ENCODE measurements at places on chromosomes 3 and 15.

- DNase-seq = no peak
These were observed at the start of gene CFAP100 for GRCh38 chr3:126394179-126394976. CFAP100 (plus strand) TSS chr3:126394909; CDS start chr3:126396001, 1,092 bp downstream.

DNA sequence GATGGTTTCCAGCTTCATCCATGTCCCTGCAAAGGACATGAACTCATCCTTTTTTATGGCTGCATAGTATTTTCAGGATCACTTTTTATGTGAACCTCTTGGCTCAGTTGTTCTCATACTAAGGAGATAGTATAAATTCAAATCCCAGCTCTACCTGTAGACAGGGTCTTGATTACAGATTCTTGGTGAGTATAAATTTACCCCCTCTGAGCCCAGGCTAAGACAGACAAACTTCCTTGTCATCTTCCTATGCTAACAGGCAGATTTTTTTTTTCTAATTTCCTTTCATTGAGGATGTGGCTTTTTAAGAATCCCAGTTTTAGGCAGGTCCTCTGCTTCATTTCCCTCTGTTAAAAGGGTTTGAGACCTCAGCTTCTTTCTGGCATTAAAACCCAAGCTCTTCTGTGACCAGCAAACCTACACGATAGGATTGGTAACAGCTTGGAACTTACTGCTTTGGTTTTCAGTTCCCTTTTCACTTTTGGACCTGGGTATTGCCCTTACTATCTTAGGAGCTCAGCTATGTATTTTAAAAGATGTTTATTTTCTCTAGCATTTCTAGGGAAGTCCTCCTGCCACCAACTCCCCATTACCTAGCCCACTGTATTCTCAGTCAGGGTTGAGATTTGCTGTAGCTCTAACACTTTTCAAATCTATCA lies 72.5 kb downstream of the VPS8 start:
- no peak for DNase-seq

DNA sequence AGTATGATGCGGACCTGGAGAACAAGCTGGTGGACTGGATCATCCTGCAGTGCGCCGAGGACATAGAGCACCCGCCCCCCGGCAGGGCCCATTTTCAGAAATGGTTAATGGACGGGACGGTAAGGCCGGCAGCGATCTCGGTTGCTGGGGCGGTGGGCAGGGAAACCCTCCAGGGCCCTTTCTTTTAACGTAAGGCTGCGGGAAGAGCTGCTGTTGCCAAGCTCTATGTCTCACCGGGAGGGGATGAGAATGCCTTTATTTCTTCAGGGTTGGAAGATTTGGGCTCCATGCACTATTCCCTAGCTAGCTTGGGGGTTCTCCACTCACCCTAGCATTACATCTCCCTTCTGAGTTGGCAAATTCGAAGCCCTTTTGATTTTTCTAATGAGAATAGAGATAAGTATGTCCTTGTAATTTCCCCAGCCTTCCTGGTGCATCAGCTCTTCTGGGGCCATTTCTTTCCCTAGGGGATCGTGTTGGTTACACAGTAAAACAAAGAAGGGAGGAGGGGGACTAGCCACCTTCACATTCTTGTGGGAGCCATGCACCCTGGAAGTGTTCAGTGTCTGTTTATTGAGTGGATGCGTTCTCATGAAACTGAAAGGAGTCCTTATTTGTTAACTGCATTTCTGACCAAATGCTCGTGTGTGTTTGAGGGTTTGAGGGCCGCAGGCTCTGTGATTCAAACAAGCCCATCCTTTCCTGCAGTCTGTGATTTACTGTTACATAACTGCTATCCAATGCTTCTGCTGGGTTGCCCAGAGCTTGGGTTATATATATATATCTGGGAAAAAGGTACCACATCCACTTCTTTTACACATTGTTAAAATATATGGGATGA lies 982 bp downstream of the TAGLN3 start:
- no peak for DNase-seq

- DNase-seq = no peak
These were observed 161.3 kb upstream of the SLC2A2 start for GRCh38 chr3:171187706-171188290.

- no peak for DNase-seq
These were observed 32.8 kb downstream of the LINGO1 start for GRCh38 chr15:77599899-77600298.

DNA sequence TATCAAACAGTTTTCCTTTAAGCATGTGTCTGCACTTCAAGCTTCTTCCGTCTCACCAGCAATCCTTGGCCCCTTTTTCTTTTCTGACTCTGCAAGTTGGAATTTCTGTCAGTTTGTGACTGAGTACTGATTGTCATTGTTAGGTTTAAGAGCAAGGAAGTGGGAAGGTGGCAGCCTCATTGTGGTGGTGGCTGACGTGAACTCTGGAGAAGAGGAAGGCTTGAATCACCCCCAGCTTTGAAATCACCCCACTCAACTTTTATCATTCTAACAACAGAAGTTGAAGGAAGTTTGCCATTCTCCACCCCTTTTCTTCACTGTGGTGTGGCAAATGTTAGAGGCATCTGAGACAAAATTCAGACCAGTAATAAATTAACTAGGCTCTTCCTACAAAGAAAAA lies 231.6 kb upstream of the AGTR1 start:
- no peak for DNase-seq

DNA sequence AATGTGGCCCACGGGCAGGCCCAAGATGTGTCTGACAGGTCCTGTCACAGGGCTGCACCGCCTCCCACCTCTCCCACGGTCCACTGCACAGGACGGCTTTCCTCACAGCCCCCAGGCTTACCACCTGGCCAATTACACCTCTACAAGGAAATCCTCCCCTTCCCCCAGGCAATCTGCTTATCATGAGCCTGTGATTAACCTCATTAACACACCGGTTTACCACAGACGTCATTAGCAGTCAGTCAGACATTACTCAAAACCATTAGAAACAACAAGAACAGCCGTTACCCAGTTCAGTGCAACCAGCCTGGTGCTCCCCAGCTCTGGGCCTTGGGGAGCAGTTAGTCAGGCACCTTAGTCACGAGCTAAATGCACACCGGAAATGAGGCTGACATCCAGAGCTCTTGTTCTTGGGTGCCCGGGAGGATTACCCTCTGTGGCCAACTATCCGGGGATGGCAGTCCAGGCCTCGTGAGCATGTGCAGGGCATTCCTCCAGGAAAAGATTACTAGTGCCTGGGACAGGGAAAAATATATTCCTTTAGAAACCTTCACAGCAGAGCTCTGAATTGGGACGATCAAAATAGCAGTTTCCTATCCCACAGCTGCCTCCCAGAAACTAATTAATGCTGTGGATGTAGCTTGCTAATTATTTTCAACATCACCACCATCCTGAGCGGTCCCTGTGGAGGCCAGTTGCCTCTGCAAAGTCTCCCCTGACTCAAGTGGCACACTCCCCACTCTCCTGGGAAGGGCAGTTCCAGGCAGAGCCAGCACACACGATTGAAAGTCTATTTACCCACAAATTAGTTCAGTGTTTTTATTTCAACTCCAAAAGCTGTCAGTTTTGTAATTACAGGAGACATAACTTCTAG lies 117.4 kb upstream of the ZBED2 start:
- DNase-seq = peak; percentile 57

GRCh38 chr3:49462222-49462621 lies 7.8 kb upstream of the DAG1 start:
- peak; percentile 50 for DNase-seq

- DNase-seq = no peak
These were observed 408.5 kb upstream of the AGTR1 start for GRCh38 chr3:148289159-148289558.

- no peak for DNase-seq
These were observed 50.1 kb upstream of the UBE2E2 start for GRCh38 chr3:23152989-23153388.

Measured in T1000 (cell line).